Caki2 (cell line): ENCODE measurements at places on chromosomes 1 and 21. TPM values are rescaled to one million over a fixed set of nuclear protein-coding genes. Genes with fewer than 3 reads are reported as not detected.

The CADM3 gene
- total RNA-seq, result 0.07 TPM in 1 of 2 replicates, not detected in the other

The LAX1 gene
- not detected in 2 replicates for total RNA-seq

The OR2M2 gene
- total RNA-seq, result not detected in 2 replicates

The TNFRSF8 gene
- 0.30 TPM in 1 of 2 replicates, not detected in the other for total RNA-seq

The DNAH14 gene
- 30.9 and 64.1 TPM in 2 replicates for total RNA-seq

The GJA4 gene
- not detected in 2 replicates for total RNA-seq

The MORN1 gene
- 10.3 and 20.3 TPM in 2 replicates for total RNA-seq

The KRTAP6-3 gene
- not detected in 2 replicates for total RNA-seq

The RAB25 gene
- not detected in 2 replicates for total RNA-seq

The BATF3 gene
- 1.2 TPM in 1 of 2 replicates, not detected in the other for total RNA-seq

The ZNF593OS gene
- not detected in 2 replicates for total RNA-seq

The CELA3B gene
- not detected in 2 replicates for total RNA-seq

The SLC1A7 gene
- not detected in 2 replicates for total RNA-seq

The KCNJ6 gene
- total RNA-seq, result not detected in 2 replicates

The NR5A2 gene
- 0.14 TPM in 1 of 2 replicates, not detected in the other for total RNA-seq

The MIB2 gene
- 35.7 and 49.0 TPM in 2 replicates for total RNA-seq

The SLC26A9 gene
- not detected in 2 replicates for total RNA-seq

The PTPN7 gene
- not detected in 2 replicates for total RNA-seq

The GBP3 gene
- 6.7 and 9.7 TPM in 2 replicates for total RNA-seq

The RPS6KA1 gene
- total RNA-seq, result 37.8 and 68.1 TPM in 2 replicates

The TMEM222 gene
- total RNA-seq, result 34.8 and 36.0 TPM in 2 replicates

The CIART gene
- total RNA-seq, result 10.3 and 15.3 TPM in 2 replicates

The CELA2B gene
- not detected in 2 replicates for total RNA-seq

The KCNK2 gene
- 2.3 and 7.6 TPM in 2 replicates for total RNA-seq

The LHX8 gene
- total RNA-seq, result not detected in 2 replicates

The MAP3K7CL gene
- 2.0 and 18.1 TPM in 2 replicates for total RNA-seq

The SPRR1B gene
- not detected in 2 replicates for total RNA-seq

The SYNC gene
- 0.75 and 0.84 TPM in 2 replicates for total RNA-seq

The STUM gene
- total RNA-seq, result not detected in 2 replicates

The C1orf216 gene
- 4.3 and 8.0 TPM in 2 replicates for total RNA-seq

The YBEY gene
- total RNA-seq, result 35.5 and 44.3 TPM in 2 replicates

The SPRR3 gene
- not detected in 2 replicates for total RNA-seq

The KIF14 gene
- total RNA-seq, result 7.3 and 10.0 TPM in 2 replicates

The CD34 gene
- total RNA-seq, result not detected in 2 replicates

The C1orf94 gene
- not detected in 2 replicates for total RNA-seq

The HSD3B2 gene
- not detected in 2 replicates for total RNA-seq

The OR2L2 gene
- not detected in 2 replicates for total RNA-seq
